Esophagus mucosa (tissue), 1 donor: ENCODE measurements at places on chromosomes 2 and 18.

- ATAC-seq: no peak
These were observed 73.0 kb upstream of the NFU1 start for GRCh38 chr2:69510204-69510603.

DNA sequence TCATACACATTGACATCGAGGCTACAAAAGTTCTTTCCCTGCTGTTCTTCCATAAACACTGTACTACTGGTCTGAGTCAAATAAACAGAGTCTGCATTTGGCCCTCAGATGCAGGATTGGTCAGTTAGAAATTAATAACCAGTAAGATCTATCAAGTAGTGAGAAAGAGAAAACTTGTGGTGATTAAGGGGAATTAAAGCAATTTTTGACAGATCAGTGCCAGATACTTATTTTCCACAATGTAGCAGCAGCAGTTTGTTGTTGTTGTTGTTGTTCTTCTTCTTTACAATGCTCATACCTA lies 85.0 kb downstream of the IKZF2 start:
- ATAC-seq: no peak

DNA sequence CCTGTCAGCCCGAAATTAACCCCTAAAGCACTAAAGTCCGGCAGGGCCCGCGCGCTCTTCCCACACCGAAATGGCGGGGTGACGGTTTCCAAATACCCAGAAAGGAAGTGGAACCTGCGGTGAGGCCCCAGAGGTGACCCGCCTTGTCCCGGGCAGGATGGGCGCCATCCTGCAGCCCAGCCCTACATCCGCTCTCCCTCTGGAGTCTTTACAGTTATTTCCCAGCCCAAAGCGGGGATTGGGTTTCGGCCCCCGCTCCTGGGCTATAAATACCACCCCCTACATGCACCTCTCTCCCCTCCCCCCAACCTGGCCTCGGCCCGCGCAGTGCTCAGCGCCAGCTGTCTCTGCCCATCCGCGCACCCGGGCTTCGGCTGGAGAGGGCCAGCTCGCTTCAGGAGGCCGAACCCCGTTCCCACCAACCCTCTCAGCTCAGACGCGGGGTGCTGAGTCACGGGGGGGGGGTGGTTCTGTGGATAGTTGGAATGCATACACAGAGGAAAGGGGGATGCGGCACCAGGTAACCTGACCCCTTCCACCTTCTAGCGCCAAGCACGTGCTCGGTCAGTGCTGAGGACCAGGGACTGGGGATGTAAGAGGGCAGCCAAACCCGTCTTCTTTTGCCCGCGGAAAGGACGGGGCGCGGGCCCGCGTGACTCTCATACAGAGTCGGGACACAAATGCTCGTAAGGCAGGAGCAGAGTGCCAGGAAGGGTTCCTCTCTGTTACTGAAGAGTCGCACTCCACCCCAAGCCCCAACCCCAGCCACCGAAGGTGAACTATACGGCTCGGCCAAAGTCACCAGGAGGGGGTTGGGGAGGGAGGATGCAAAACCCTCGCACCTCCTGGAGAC lies at the start of gene TUBA4B:
Gene TUBA4B, plus strand, starts transcription at position 344 of the 853 bp plus-strand sequence. Its CDS starts 165 bp downstream, at position 509.
- peak; percentile 6 for ATAC-seq

DNA sequence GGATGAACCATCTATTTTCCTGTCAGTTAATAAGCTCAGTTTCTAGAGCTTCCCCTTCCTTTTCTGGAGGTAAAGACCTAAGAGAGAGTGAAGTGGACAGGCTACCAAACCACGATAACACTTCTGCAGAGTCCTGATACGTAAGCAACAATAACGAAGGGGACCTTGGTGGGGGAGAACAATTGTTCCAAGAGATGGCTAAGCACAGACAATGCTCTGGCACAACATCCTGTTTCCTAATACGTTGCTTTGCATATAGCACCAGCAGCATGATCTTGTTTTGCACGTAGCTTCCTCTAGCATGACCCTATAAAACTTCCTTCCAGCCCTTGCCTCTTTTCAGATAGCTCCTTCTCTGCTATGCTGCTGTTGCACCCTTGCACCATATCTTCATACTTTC lies 247.3 kb downstream of the RAD51AP2 start:
- ATAC-seq: no peak

- ATAC-seq: no peak
These were observed 226.4 kb downstream of the PARD3B start for GRCh38 chr2:204771721-204772120.

DNA sequence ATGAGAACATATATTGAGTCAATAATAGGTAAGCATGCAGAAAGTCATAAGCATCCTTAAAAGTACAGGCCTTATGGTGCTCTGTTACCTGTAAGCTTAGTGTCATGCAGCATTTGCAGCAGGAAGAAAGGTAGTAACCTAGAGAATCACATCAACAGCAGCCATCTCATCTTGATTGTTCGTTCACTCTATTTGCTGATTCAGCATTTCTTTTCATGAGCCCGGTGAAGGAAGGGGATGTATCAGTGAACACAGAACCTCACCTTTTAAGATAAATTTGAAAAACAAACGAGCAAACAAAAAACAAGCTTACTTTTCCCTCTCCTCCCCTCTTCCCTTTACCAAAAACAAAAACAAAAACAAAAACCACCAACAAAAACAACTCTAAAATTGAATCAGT lies 89.9 kb downstream of the MIB1 start:
- ATAC-seq: no peak

DNA sequence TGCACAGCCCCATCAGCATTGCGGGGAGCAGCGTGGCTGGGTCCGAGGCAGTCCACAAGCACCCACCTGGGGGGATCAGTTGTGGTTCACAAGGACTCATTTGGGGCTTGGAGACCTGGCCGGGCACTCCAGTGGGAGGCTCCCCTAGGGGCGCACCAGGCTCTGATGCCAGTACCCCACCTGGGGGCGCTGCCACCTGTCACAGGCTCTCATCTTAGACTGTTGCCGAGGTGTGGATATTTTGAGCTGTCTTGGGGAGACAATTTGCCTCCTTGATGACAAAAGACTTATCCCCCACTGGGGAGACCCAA lies 3.0 kb downstream of the ADRA2B start:
- ATAC-seq: no peak

DNA sequence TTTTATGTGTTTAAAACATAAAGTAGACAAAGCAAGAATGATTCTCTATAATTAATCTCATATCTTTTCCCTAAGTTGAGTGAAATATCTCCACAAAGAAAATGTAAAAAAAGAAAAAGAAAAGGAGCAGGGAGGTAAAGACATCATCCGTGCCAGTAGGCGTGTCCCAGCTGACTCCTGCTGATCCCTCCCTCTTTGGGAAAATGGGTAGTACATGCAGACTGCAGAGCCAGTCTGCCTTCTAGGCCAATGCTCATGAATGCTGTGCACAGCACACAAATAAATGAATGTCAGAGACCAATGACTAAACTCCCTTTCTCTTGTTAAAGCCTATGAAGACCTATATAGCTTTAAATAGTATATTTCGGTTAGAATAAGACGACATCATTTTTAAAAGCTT lies 64.7 kb downstream of the RAPH1 start:
- no peak for ATAC-seq

GRCh38 chr2:217953011-217953481 lies 49.7 kb downstream of the TNS1 start:
- no peak for ATAC-seq

DNA sequence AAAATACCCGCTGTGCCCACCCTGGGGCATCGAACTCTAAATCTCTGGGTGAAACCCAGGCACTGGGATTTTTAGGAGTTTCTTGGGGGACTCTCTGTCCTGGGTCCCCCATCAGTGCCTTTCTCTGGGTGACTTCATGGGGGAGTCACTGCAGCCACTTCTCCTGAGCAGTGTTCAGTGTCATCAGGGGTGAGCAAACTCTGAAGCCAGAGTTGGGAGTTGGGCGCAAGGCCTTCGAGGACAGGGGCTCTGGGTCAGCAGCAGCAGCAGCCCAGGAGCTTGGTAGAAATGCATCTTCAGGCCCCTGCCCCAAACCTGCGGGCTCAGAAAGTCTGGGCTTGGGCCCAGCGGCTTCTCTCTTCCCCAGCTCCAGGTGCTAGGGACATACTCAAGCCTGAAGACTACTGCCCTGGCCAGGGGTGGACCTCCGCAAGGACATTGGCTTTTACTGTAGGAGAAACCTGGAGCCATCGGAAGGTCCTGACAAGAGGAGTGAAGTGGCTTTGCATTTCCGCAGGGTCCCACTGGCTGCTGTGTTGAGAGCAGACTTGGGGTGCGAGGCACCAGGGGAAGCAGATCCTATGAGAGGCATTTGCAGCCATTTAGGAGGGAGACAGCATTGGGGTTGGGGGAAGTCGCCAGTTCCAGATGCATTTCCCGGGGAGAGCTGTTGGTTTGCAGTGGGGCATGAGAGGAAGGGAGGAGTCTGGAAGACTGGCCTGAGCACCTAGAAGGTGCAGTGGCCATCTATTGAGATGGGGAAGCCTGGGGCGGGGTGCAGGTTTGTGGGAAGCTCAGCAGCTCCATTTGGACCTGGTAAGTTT lies 51.5 kb upstream of the FAHD2A start:
- no peak for ATAC-seq

DNA sequence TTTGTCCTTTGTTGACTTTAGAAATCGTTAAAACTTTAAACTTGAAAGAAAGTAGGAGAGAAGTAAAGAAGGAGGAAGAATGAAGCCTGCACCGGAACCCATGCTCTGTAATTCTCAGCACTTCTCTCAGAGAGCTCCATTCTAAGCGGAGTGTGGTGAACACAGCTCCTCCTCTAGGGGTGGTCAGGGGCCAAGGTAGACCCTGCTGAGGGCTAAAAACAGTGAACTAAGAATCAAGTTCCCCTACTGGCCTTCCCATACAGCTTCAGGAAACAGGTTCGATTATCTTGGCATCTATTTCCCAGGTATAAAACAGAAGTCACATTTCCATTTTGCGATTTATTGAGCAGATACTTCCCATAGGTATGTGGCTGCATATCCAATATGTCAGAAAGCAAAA lies 92.7 kb upstream of the ASAP2 start:
- ATAC-seq: no peak

GRCh38 chr2:44638649-44639048 lies 276.9 kb downstream of the CAMKMT start:
- ATAC-seq: no peak

- peak; percentile 8 for ATAC-seq
These were observed 228.1 kb upstream of the TRIB2 start for GRCh38 chr2:12488352-12489318.

- no peak for ATAC-seq
These were observed 61.6 kb downstream of the ICOS start for GRCh38 chr2:203997980-203998809.

DNA sequence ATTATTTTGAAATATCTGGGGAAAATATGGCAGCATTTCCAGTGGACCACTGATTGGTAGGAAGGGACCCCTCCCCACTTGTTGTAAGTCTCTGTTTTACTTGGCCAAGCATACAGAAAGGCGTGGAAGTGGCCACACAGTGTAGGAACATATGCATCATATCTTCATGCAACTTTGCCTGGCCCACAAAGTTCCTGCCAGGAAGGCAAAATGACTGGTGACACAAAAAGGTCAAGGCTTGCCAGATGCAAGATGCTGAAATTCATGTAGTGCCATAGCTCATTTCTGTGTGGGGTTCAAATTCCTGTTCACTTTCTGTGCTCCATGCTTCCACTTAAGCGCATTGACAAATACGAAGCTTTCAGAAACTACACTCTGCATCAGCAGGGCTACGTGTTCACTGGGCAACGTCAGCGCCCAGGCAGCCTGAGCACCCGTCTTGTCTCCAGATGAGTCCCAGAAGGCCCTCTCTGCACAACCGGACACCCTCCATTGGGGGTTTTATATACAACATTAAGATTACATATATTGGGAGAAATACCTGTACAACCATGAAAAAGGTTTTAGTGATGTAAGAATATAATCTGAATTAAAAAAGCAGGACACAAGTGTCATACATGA lies 3.6 kb downstream of the DYNC2LI1 start:
- ATAC-seq: no peak

- ATAC-seq: no peak
These were observed 236.1 kb downstream of the CDH20 start for GRCh38 chr18:61569176-61569892.

GRCh38 chr2:131425231-131425941 lies 50.5 kb upstream of the TUBA3D start:
- ATAC-seq: no peak

DNA sequence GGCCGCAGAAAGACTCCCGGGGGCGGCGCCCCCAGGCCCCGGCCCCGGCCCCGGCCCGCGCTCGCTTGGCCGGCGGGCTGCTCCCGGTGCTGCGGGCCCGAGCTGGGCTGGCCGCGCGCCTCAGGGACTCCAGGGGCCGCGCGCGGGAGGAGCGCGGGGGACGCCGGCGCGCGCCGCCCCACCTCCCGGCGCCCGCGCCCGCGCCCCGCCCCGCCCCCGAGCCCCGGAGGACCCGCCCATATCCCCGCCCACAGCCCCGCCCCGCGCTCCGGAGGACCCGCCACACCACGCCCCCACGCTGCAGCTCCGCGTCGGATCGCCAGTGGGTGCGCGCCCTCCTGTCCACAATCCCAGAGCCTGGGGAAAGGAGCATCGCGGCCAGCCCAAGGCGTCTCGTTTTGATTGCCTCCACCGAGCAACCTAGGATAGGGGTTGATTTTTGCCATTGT lies at the start of gene PARD6G:
Gene PARD6G, minus strand, starts transcription at position 122 of the 449 bp plus-strand sequence. CDS start 166 bp downstream, outside the sequence.
- ATAC-seq: peak; percentile 59

- ATAC-seq: no peak
These were observed 845 bp downstream of the EML4 start for GRCh38 chr2:42169874-42170521.

DNA sequence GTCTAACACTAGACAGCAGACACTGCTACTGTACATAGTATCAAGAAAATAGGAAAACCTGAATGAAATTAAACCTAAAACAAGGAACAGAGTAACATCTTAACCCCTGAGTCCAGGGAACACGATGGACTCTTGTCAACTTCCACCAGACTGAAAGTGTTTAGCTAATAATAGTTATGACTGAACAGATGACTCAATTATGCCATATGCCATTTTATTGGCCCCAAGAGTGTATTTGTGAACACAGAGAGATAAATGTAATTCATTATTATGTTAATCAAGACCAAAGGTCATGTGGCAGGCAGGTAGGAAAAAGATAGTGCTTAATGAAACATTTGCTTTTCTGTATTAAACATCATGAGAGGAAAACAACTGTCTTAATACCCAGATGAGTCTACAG lies 58.0 kb downstream of the NYAP2 start:
- no peak for ATAC-seq

- ATAC-seq: no peak
These were observed 26.0 kb downstream of the SOS1 start for GRCh38 chr2:39094717-39095363.

DNA sequence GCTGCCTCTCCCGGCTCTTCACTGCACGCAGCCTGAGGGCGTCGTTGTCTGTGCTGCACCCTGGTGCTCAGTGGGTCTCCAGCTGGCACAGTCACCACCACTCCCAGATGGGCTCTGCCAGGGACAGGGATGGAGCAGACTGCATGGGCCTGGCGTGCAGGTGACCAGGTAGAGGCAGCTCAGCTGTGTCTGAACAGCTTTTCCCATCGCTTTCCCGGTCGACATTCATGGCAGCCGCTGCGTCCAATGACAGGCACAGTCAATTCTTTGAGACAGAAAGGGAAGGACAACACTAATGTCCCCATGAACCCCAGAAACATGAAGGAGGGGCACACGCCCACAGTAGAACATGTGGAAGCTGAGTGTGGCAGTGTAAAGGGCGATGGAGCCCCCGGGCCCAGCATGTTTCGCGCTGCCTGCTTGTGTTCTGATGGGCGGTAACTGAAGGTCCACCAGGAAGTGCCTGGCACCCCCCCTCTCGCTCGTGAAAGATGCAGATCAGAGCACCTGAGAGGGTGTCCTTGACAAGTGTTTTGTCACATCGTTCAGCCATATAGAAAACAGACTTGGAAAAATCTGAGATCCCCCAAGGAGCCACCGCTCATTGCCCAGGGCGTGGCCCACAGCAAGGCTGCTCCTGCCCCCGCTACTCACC lies 122.4 kb downstream of the NFATC1 start:
- ATAC-seq: no peak
